Adipose tissue (tissue), 3 donors: ENCODE measurements at places on chromosomes 4 and X. TPM values are rescaled to one million over a fixed set of nuclear protein-coding genes. Genes with fewer than 3 reads are reported as not detected.

IQCM gene
- polyA plus RNA-seq: not detected

ADGRG2 gene
- polyA plus RNA-seq: 9.6 TPM

ADGRG4 gene
- under 0.01 TPM for polyA plus RNA-seq

AFF2 gene
- 2.0 TPM for polyA plus RNA-seq

LDB2 gene
- 55.4 TPM for polyA plus RNA-seq

DACH2 gene
- polyA plus RNA-seq: 0.17 TPM

ALPK1 gene
- 3.0 TPM for polyA plus RNA-seq

LGI2 gene
- 1.9 TPM for polyA plus RNA-seq
